ENCODE measurements at places on chromosomes 3 and 15. TPM values are rescaled to one million over a fixed set of nuclear protein-coding genes. Genes with fewer than 3 reads are reported as not detected.

STAC gene
- total RNA-seq = 2.1 TPM

CSTA gene
- total RNA-seq = 6.2 TPM

EBLN2 gene
- 1.3 TPM for total RNA-seq

C3orf22 gene
- not detected for total RNA-seq

RETNLB gene
- total RNA-seq = not detected

NR1D2 gene
- total RNA-seq = 6.8 TPM

SRGAP3 gene
- total RNA-seq = 5.7 TPM

CSPG5 gene
- total RNA-seq = not detected

DNAJC13 gene
- 35.2 TPM for total RNA-seq

MKRN2OS gene
- total RNA-seq = not detected

ARPP19 gene
- 59.0 TPM for total RNA-seq

TF gene
- 1.4 TPM for total RNA-seq

PLCH1 gene
- not detected for total RNA-seq

CCDC50 gene
- 86.2 TPM for total RNA-seq

TGM5 gene
- total RNA-seq = not detected

SFMBT1 gene
- 1.9 TPM for total RNA-seq
